ENCODE measurements at places on chromosomes 3 and 15.

- no peak for DNase-seq
These were observed 86.6 kb downstream of the HMG20A start for GRCh38 chr15:77507143-77507897.

DNA sequence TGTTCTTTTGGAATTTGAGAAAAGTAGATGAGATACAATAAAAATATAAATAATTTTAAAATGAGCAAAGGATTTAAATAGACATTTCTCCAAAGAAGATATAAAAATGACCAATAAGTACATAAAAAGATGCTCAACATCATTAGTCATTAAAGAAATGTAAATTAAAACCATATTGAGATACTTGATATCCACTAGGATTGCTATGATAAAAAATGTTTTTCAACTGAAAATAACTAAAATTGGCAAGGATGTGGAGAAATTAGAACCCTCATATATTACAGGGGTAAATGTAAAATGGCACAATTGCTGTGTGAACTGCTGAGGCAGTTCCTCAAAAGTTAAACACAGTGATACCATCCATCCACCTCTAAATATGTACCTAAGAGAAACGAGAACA lies 38.8 kb downstream of the LRRFIP2 start:
- DNase-seq: no peak

DNA sequence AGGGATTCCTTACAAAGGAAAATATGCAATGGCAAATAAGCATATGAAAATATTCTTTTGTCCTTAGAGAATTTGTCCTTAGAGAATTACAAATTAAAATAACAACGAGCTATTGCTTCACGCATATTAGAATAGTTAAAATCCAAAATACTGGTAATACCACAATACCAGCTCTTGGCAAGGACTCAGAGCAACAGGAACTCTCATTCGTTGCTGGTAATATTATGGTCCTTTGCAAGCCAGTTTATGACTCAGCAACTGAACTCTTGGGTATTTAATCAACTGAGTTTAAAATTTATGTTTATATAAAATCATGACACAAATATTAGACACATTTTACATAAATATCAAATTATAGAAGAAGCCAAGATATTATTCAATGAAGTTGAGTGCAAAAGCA lies 1730.4 kb downstream of the SI start:
- no peak for DNase-seq

DNA sequence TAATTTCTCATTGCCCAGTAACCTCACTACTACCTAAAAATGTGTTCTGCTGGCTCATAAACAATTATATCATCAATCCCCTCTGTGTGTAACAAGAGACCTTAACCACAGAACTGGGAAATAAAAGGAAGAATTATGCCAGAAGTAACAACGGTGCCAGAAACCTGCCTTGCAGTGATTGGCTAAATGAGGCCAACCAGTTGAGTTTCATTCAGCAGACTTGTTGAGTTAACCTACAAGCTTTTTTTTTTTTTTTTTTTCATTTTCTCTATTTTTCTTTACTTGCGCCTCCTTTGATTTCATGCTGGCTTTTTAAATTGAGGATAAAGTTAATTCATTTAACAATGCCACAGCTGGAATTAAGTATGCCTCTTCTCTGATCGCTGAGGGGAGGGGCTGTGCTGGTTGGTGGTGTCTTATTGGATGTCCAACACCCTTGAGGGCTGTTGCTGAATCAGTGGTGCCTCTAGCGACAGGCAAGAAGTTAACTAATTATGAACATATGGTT lies 30.0 kb upstream of the GMNC start:
- DNase-seq: no peak

All from spinal cord (tissue), 10 donors.